ENCODE measurements at places on chromosomes 7 and 10.

- no peak for DNase-seq
These were observed 95.2 kb upstream of the EGR2 start for GRCh38 chr10:62911210-62911963.

DNA sequence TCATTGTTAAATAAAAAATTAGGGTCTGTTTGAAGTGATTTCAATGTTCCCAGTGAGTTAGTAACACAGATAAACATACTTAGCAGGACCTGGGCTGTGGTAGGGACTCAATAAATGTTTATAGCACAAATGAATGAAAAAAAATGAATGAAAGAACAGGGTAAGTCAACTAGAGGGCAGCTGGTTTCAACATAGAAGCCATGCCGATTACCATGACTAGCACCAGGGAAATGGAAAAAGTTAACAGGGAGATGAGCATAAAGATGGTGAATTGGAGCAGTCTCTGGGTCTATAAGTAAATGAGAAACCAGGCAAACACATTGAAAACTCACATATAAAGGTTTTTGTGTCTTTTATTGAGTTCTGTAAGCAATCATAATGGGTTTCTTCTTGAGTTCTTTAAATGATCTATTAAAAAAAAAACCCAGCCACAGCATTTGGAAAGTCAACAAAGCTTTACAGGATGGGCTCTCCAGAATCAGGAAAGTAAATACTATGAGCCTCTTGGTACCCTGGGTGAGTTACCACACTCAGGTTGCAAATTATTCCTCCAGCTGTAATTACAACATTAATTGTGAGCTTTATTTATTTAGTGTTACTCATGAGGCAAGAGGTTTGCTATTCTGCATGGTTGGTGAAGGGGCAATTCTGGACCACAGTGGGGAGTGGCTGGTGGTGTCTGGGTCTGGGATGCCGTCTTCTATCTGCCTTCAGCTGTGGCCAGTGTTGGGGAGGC, 46.1 kb upstream of the MTPN start:
- DNase-seq: no peak

DNA sequence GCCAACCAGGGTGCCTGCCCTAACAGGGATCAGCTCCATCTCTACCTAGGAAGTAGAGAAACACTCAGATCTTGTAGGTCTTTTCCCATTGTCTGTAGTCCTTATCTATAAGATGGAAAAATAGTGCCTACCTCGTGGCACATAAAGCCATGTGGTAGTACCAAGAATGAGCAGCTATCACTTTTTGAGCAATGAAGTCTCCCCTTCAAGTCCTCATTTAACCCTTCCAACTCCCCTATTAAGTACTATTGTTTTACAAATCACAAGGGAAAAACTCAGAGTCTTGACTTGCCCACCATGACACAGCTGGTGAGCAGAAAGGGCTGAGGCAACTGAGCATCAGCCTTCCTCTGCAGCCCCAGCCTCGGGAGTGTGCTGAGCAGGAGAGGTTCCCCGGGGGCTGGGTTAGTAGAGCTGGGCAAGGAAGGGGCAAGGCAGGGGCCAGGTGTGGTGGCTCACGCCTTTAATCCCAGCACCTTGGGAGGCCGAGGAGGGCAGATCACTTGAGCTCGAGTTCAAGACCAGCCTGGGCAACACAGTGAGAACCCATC, 3.3 kb downstream of the FRAT2 start:
- DNase-seq: no peak

DNA sequence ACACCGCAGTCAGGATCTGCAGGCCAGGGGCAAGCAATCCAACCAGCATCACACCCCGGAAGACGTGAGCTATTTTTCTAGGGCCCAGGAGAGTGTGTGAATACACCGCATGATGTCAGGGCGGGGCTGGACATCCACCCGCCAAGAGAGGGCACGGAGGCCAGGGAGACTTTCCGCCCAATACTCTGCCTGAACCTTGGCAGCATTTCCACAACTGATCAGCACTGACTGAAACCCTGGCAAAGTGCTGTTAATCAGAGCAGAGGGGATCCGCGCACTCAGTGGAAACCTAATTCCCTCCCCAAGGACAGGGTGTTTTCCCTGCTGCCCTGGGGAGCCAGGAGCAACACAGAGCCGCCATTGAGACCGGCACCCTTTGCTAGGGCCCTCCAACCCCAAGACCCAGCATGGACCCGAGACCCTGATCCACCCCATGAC, 8.2 kb downstream of the MAD1L1 start:
- DNase-seq: no peak

DNA sequence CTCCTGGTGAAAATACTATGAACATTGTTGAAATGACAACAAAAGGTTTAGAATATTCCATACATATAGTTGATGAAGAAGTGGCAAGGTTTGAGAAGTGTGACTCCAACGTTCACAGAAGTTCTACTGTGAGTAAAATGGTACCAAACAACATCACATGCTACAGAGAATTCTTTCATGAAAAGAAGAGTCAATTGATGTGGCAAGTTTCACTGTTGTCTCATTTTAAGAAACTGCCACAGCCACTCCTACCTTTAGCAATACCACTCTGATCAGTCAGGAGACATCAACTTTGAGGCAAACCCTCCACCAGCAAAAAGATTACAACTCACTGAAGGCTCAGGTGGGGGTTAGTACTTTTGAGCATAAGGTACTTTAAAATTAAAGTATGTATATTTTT, 693.3 kb downstream of the GRID1 start:
- DNase-seq: no peak

- no peak for DNase-seq
These were observed 191.8 kb upstream of the CDCA7L start for GRCh38 chr7:22137466-22137865.

GRCh38 chr10:71517298-71518169, 120.8 kb downstream of the CDH23 start:
- DNase-seq: no peak

- DNase-seq: no peak
These were observed 7.4 kb downstream of the IMPDH1 start for GRCh38 chr7:128402356-128402755.
